ENCODE measurements at places on chromosomes 11 and 22.

GRCh38 chr22:40352763-40353162 lies 6.5 kb downstream of the ADSL start:
- DNase-seq = no peak

GRCh38 chr11:3189886-3190583 lies 24.9 kb upstream of the OSBPL5 start:
- DNase-seq = no peak

DNA sequence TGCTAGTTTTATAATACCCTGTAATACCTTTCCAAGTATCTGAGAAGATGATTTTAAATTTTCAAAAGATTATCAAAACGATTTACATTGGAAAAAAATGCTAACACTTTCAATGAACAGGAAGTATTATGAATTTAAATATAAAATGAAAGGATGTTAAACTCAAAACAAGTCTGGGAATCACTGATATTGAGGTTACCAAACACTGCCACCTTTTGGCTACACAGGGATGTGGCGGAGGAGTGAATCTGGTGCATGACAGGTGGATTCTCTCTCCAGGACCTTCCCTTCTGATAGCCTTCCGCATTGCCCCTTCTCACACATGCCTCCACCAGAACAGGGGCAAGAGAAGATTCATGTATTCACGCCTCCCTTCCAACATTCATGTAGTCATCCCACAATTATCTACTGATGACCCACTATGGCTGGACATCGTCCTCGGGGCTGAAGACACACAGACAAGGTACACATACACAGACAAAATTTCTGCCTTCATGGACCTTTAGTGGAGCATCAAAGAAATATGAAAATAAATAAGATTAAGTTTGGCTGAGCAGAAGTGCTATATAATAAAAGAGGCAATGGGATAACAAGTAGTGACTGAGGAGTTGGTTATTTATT lies 34.7 kb downstream of the ATG16L2 start:
- DNase-seq = no peak

- DNase-seq = no peak
Observed at GRCh38 chr11:134711588-134711987, 299.5 kb upstream of the B3GAT1 start.

GRCh38 chr11:131858505-131858904 lies 488.1 kb downstream of the NTM start:
- DNase-seq = no peak

DNA sequence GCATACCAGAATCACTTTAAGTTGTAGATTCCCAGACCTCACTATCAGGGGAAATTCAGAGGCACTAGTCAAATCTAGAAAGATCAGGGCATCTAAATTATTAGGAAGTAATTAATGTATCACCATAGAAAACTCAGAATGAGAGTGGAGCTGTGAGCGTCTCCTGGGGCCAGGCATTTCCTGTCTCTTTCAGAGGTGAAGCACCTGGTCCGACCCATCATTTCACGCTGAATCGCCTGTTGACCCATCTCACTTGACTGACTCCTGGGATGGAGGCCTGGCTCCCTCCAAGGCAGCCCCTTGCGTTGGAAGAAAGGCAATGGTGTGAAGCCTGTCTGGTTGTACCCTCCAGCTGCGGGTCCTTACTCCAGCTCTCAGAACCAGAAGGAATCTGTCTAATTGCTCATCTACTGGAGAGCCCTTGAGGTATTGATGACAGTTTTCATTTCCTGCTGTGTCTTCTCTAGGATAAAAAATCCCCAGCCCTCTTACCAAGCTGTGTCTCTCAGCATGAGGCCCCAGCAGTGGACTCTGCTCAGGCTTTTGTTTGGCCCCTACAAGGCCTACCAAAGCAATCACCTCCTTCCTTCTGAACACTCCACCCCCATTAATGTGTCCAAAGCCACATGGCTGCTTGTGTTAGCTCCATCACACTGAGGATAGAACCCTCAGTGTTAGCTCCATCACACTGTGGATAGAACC lies 93.2 kb upstream of the SYT13 start:
- no peak for DNase-seq

DNA sequence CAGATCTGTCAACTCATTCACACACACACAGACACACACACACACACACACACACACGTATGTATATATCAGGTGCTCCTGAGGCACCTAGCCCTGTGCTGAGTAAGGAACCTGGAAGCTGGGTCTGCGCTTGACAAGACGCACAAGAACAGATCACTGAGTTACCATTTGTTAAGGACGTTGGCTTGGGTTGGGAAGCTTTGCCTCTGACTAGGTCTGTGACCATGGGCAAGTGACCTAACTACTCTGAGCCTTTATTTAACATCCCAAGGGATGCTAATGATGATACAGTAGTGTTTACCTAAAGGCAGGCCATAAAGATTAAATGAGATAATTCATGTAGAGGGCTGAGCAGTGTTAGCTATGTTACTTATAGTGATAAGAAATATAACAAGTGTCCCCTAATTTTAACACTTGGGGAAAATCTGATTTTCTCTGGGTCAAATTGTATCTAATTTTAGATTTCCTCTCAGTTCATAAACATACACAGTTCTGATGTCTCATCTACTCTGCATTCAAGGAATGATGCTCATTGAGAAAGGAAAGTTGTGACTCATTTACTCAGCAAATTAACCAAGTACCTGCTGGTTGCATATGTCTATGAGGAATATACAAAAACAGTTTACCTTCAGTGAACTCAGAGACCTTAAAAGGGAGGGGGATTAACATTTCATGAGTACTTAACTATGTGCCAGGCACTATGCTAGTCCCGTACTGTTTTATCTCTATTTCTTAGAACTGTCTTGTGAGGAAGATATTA lies 13.6 kb downstream of the RNF185 start:
- no peak for DNase-seq

GRCh38 chr11:128291835-128292234 lies 295.5 kb downstream of the ETS1 start:
- DNase-seq = peak; percentile 26

GRCh38 chr11:123430721-123431497 lies 840 bp downstream of the GRAMD1B start:
- DNase-seq = peak; percentile 43

GRCh38 chr11:67435727-67436458 lies 1.6 kb downstream of the PTPRCAP start:
- no peak for DNase-seq

DNA sequence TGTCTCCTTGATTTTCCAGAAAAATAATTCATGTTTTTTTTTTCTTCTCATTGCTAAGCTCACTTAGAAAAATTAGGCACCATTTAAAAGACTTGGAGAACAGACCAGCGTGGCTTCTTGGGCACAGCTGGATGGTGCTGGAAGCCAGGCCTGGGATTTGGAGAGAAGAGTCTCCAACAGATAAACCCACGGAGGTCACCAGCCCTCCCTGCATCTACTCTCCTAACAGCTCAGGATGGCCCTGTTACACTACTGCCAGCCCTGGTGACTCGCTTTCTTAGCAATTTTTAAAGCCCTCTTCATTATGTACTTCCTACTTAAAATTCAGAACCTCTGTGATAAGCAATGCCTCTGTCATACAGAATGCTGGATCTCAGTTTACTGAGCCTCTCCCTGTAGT lies 1.7 kb downstream of the PTH start:
- no peak for DNase-seq

DNA sequence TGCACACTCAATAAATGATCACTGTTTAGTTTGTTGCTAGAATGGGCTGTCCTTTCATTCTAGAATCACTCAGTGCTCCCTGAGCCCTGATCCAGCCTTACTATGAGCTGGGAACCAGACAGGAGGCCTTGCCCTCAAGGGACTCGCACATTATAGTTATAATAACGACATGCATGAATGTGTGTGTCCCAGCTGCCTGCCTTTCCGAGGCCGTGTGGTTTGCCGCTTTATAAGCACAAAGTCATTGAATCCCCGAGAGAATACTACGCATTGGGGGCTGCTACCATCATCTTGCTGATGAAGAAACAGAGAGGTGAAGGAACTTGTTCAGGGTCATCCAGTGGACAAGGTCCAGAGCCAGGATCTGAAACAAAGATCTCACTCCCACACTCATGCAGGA lies 75.7 kb downstream of the NFAM1 start:
- no peak for DNase-seq

DNA sequence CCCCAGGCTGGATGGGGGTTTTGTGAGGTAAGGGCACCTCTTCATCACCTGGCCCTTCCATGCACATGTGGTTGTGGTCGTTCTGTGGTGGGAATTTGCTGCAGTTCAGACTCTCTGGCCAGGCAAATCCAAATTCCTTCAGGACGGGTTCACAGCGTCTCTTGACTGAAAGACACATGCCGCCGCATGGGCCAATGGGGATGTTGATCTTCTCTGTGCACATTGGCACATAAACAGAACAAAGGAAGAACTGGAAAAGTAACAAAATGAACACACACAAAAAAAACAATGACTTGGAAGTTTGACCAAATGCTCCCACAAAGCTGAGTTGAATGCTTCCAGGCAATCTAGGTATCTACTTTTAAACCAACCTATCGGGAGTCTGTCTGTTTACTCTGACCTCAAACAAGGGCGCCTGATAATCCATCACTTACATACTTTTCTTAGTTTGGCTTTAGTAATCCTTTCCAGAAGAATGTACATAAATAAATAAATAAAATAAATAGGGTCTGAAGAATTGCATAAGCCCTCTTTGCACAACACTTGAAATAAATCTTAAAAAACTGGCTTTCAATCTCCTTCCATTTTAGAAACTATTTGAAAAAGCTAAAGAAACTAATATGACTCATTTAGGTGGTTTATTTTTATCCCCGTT lies 2.8 kb downstream of the FZD4 start:
- DNase-seq = no peak

- no peak for DNase-seq
Observed at GRCh38 chr11:73971175-73971719, 11.4 kb downstream of the UCP2 start.

- DNase-seq = no peak
Observed at GRCh38 chr11:21588754-21589153, 604.1 kb upstream of the ANO5 start.

GRCh38 chr11:95534226-95534625 lies 255.4 kb downstream of the FAM76B start:
- no peak for DNase-seq

DNA sequence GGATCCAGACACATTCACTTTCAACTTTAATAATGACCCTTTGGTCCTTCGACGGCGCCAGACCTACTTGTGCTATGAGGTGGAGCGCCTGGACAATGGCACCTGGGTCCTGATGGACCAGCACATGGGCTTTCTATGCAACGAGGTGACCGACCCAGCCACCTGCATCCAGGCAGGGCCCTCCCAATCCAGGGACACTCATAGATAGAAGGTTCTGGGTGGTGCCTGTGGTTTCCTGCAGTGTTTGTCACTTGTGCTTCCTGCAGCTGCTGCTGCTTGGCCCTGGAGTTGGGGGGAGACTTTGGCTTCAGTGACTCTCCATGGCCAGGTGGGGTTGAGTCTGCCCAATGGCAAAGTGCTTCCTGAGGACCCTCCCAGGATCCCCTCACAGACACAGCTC lies 7.3 kb downstream of the APOBEC3B start:
- peak; percentile 22 for DNase-seq

DNA sequence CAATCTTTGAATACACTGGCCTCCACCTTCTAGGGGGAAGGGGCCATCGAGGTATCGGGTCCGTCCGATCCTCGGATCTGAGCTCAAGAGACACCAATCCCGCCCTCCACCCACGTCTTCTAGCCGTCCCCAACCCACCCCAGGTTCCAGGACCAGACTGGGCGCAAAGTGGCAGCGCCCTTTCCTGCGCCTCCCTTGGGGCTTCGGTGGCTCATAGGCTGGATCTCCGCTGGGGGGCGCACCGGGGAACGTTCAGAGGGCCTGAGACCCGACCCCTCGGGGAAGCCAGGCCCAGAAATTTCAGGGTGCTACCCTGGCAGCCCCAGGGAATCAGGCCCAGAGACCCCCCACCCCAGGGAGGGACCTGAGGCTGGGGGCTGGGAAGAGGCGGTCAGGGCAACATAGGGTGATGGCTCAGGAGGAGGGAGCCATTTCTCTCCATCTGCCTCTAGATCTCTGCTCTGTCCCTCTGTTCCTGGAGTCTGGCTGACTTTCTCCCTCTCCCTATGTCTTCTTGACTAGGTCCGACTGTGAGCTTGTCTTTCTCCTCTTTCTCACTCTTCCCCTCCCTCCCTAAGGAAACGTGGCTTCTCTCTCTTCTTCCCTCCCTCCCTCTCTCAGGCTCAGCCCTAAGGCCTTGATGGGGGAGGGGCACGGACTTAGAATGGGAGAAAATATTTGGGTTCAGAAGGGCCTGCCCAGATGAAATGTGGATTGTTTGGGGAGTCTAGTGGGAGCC lies 1.1 kb downstream of the CREB3L1 start:
- DNase-seq = no peak

DNA sequence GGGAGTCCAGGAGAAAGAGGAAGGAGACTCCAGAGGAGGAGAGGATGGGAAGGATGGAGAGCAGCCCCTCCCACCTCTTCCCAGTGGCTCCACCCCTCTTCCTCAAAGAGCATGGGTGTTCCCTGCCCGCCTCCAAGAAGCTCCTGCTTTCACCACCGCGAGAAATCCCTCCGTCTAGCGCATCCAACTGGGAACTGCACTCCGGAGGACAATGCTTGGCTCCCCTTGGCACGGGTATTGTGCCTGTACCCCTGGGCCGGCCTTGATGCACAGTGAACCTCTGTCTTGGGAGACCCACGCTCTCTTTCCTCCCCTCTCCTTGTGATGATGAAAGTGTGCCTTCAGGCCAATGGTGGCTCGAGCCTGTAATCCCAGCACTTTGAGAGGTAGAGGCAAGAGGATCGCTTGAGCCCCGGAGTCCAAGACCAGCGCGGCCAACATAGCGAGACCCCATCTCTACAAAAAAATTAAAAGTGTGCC lies 14.9 kb upstream of the ADA2 start:
- no peak for DNase-seq

DNA sequence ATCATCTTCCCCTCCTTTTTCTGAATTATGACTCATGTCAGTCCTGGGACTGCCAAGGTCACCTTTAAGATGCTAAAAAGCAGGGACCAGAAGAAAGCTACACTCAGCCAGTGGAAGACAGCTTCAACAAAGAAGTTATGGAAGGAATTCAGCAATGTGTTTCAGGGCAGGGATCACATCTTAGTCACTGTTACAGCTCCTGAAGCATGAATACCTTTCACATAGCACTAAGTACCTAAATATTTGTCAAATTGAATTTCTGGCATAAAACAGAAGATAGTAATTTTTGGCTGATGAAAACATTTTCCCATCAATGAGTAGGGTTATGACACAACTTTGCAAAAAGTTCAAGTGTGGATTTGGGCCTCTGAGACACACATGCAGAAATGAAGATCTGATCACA lies 5.2 kb downstream of the DDB1 start:
- DNase-seq = no peak

GRCh38 chr11:3051196-3052108 lies 5.8 kb downstream of the CARS1 start:
- DNase-seq = no peak

GRCh38 chr11:44755556-44756523 lies 29.1 kb downstream of the TSPAN18 start:
- no peak for DNase-seq

- no peak for DNase-seq
Observed at GRCh38 chr11:115462004-115462541, 42.1 kb downstream of the CADM1 start.

GRCh38 chr22:40247976-40248375 lies 70.3 kb downstream of the TNRC6B start:
- peak; percentile 45 for DNase-seq

Data from activated T-helper 1 cell treated with Interleukin-2 at 50 U/mL for 16 hours (primary cell).